ENCODE measurements at places on chromosomes 4 and X.

GRCh38 chr4:175459571-175459970 lies 352.5 kb downstream of the GPM6A start:
- no peak for DNase-seq

DNA sequence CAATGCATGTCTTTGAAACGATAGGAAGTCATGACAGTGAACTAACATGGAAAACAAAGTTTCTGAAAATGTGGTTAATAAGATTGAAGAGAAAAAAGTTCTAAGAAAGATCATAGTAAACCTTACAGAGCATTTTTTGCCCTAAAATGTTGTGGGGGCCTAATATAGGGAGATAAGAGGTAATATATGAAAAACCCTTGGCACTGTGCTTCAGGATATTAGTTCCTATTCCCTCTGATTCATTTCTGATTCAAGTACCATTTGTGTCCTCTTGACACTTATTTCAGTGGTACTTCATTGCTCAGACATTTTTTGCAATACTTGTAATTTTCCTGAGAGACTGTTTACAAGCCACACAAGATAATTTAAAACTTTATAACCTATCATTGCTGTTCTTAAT lies 35.1 kb downstream of the PAQR3 start:
- DNase-seq = no peak

GRCh38 chr4:41215155-41215554 lies 813 bp upstream of the APBB2 start:
- DNase-seq = no peak

GRCh38 chr4:108054025-108054638 lies 64.4 kb downstream of the HADH start:
- no peak for DNase-seq

- peak; percentile 99 for DNase-seq
Measured at GRCh38 chrX:318068-318738, 393 bp downstream of the GTPBP6 start.

- DNase-seq = no peak
Measured at GRCh38 chr4:7031558-7032449, 11.4 kb upstream of the TADA2B start.

GRCh38 chr4:150047546-150047945 lies 30.7 kb upstream of the DCLK2 start:
- no peak for DNase-seq

GRCh38 chr4:146190456-146190855 lies 14.9 kb downstream of the LSM6 start:
- DNase-seq = no peak

DNA sequence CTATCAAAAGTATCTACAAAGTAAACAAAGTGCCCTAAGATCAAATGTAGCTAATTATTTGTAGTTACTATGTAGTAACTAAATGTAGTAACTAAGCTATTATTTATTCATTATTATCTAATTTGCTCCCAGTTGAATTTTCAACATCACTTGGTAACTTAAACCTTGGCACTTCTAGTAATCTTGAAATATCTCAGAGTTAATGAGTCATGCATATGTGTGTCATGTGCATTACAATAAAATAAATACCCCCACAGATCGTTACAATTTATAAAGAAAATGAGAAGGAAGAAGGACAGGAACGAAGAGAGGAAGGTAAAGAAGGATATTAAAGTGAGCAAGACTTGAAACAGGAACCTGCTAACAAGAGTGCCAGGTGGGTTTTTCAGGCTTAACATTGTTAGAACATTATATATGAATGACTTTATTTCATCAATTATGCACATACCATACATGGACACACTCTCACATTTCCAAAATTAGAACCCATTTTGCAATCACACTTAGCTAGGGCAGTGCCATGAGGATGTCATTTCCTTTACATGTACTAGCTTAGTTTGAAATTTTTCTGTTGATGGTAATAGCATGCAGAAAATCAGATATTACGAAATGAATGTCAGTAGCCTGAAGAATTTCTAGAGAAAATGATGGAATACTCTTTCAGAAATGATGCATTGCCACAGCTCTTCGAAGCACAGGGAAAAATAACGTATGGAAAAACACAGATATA lies 1670.4 kb upstream of the AGA start:
- DNase-seq = no peak

DNA sequence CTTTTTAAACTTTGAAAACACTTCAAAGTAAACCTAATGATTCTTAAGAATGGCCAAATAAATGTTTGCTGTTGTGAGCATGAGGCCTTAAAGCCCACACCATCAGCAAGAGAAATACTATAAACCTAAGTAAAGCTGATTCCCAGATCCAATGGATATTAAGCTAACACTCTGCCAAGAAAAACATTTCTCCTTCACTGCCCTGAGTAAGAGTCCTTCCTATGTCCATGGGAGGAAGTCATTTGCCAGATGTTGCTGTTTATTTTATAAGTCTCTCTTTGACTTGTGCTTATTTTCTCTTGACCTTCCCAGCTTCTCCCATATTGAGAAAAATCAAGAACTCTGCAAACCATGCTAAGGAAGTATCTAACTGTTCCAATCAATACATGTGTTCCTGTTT lies 154.3 kb upstream of the EDNRA start:
- peak; percentile 41 for DNase-seq

DNA sequence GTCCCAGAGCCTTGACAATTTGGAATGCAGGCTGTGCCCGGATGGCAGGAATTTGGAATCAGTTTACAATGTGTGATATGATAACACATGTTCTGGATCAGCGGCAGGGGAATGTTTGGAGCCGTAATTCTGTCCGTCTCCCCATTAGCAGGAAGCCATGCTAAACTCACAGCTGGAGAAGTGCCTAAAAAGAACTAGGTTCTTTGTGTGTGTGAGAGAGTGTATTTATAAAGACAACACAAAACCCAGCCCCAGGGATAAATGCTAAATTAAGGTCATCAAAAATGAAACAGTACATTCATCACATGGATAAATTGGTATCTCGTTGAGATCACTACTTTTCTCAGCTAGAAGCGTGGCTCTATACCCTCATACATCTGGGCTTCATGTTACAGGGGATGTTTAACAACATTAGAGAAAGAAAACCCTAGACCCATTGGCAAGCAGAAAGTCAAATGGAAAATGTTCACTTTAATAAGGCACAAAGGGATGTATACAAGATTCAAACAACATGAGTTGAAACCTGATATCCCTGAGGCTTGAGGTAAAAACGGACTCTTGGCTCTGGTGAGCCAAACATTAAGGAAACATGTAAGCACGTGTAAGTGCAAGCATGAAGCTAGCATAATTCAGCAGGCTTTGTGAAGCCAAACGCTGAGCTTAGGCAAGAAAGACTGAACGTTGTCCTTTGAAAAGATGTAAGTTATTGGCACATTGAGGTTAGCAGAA lies 18.0 kb upstream of the TMEM131L start:
- DNase-seq = peak; percentile 54

GRCh38 chr4:31204874-31205273 lies 484.7 kb downstream of the PCDH7 start:
- DNase-seq = no peak

- peak; percentile 18 for DNase-seq
Measured at GRCh38 chrX:34886011-34886410, 56.6 kb upstream of the FAM47B start.

DNA sequence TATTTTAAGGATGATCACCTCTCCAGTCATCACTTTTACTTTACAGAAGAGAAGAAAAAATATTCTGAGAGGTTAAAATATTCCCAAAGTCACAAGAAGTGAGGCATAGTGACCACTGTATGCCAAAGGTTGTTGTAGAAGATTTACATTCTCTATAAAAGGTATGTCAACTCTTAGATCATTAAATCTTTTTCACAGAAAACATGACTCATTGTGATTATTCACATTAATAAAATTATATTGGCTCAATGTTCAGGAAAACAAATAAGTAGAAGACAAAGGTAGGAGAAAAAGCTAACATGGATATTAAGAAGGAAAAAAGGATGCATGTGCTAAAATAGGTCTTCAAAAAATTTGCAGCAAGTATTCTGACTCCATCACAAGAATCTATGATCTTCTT lies 82.0 kb downstream of the ADAMTS3 start:
- DNase-seq = no peak

GRCh38 chr4:70760662-70761061 lies 38.9 kb downstream of the RUFY3 start:
- no peak for DNase-seq

- DNase-seq = no peak
Measured at GRCh38 chrX:133434197-133434820, 19.0 kb upstream of the GPC4 start.

GRCh38 chr4:155288999-155289398 lies 80.6 kb downstream of the NPY2R start:
- DNase-seq = no peak

DNA sequence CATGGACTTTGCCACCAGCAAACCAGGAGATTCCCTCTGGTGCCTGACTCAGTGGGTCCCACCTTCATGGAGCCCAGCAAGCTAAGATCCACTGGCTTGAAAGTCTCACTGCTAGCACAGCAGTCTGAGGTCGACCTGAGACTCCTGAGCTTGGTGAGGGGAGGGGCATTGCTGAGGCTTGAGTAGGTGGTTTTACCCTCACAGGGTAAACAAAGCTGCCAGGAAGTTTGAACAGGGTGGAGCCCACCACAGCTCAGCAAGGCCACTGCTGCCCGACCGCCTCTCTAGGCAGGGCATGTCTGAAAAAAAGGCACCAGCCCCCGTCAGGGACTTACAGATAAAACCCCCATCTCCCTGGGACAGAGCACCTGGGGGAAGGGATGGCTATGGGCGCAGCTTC lies 28.1 kb downstream of the FAM9A start:
- no peak for DNase-seq

- DNase-seq = no peak
Measured at GRCh38 chr4:151692821-151693673, 67.8 kb downstream of the GATB start.

DNA sequence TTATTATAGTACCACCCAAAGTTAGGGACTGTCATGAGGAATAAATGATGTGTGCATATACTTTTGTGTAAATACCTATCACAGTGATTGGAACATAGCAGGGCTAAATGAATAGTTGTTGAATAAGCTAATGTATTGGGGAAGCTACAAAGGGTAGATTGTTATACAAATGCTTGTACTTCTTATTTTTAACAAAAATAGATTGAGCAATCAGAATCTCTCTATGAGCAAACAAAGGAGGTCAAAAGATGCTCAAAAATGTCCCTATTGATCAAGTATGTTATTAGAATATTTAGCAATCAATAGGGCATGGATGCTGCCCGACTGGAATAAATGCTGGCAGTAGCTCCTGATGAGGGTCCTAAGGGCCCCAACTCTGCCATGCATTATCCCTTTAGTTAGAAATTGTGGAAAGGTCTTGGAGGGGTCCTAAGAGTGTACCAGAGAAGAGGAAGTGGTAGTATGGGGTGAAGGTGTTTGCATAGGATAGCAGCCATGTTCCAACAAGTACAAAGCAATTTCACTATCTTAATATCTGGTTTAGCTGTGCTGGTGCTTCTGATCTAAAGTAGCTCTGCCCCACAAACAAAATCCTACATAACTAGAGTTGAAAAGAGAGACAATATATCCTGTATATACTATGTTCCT lies 33.1 kb upstream of the TAPT1 start:
- no peak for DNase-seq

DNA sequence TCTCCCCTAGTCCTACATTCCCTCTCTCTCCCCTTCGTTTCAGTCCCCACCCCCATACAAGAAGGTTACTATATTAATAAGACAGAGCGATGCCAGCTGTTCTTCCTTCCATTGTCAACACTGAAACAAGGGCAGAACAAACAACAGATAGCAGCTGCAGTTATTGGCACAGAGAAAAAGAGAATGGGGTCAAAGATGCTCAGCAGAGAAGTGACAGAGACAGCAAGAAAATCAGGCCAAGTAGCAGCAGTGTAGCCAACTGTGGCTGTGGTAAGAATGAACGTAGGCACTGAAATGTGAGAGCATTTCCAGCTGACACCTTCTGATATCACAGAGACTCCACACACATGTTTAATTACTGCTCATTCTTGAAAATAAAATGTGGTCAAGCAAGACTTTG lies 641.8 kb downstream of the FSTL5 start:
- peak; percentile 22 for DNase-seq

DNA sequence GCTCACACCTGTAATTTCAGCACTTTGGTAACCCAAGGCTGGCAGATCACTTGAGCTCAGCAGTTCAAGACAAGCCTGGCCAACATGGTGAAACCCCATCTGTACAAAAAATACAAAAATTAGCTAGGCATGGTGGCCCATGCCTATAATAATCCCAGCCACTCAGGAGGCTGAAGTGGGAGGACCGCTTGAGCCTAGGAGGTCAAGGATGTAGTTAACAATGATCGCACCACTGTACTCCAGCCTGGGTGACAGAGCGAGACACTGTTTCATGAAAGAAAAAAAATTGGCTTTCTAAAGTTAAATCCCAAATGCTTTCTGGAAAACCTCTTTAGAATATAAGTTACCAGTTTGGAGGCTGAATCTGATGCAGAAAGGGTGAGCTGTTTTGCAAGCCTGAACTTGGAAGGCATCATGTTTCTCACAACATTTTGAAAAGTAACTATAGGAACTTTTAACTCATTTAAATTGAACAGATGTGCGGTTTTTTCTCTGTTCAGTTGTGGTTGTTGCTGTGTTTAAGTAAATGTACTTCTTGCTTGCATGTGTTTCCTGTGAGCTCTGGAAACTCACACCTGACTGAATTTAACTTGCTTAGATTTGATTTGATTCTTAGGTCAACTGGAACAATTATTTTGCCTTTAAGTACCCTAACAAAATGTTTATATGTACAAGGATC lies 39.8 kb upstream of the TMEM131L start:
- no peak for DNase-seq

DNA sequence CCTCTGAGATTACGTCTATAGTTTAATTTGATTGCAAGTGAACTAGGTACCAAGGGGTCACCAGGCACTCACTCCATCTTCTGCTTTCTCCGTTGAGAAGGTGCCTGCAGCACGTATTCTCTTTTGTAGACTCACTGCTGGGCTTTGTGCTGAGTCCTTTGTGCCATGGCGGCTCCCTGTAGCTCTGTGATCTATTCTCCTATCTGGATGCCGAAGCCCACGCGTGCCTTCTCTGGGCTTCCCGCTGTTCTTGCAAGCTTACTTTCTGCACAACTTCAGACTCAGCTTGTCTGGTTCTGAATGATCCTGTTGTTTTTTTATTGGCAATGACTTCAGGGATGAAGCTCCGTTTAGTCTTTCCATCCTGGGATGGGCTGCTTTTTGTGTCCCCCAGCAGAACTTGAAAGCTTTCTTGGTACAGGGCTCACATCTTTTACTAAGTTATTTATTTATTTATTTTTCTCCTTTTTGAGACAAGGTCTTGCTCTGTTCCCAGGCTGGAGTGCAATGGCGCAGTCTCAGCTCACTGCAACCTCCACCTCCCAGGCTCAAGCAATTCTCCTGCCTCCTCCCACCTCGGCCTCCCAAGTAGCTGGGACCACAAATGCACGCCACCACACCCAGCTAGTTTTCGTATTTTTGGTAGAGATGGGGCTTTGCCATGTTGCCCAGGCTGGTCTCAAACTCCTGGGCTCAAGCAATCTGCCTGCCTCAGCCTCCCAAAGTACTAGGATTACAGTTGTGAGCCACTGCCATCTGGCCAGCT lies 100.9 kb upstream of the NKX1-1 start:
- no peak for DNase-seq

- no peak for DNase-seq
Measured at GRCh38 chr4:26891054-26891453, 30.4 kb downstream of the STIM2 start.

- DNase-seq = no peak
Measured at GRCh38 chrX:129791961-129792570, 12.3 kb downstream of the SASH3 start.

Measured in cardiac fibroblast (primary cell).